ENCODE measurements at places on chromosomes 2 and 18.
A peak's percentile ranks its signal among the peaks of the same experiment; 100 is the strongest.

GRCh38 chr18:75208836-75209128 lies 157 bp downstream of the PTGR3 start:
- no peak for DNase-seq

DNA sequence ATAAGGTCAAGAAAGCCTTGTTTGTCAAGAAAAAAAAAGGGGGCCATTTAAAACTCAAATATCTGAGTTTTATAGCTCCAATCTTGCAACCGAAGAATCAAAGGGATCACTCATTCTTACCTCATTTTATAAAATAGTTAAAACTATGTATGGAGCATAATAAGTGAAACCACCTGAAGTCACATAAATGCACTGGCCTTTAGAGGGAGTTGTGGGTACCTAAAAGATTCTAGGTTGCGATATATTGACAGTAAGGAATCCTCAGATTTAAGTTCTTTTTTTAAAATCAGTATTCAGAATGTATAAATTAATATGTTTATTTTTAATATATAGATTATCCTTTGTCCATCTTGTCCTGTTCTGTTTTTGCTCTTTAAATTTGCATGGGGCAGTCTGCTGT lies 3.4 kb downstream of the ARHGAP28 start:
- DNase-seq, result no peak

DNA sequence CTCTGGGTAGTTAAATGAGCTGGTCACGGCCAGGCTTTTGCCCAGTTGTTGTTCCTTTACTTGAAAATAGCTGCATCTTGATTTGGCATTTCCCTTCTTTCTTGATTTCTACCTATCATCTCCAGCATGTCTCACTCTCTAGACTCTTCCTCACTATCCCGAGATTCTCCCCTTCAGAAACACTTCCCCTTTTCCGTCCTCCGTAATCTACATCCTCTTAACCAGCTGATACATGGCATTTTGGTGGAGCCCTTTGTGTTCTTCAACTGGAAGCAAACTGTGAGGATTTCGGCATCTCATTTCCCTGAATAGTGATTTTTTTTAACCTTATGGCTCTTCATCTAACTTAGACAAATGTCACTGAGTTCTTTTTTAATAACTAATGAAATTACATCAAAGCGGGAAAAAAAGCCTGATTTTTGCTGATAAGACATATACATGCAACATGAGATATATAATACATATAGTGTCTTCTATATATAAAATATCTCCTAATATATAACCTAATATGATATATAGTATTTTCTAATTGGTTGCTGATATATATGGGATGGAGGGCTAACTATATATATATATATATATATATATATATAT lies 220.2 kb upstream of the RASGRP3 start:
- DNase-seq, result no peak

DNA sequence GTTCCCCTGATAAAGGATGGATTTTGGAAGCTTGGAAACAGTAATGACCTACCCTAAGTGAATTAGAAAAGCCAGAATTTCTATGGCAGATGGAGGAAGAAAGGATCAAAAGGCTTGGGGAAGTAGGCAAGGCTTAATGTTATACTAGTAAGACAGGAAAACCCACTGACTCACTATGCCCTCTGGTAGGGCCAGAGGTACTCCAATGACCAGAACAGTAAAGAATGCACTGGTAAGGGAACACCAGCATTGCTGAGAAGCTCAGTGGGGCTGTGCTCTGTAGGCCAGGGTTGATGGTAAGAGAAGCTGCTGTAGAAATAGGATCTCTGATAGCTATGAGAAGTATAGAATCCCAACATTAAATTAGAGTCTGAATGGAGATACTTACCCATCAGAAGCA lies 126.4 kb downstream of the GFPT1 start:
- DNase-seq, result no peak

GRCh38 chr2:68195096-68195495 lies 37.4 kb downstream of the PNO1 start:
- DNase-seq, result no peak

- DNase-seq, result no peak
Observed at GRCh38 chr18:36757081-36757480, 71.7 kb downstream of the TPGS2 start.

- DNase-seq, result no peak
Observed at GRCh38 chr2:222483513-222484039, 59.2 kb downstream of the SGPP2 start.

DNA sequence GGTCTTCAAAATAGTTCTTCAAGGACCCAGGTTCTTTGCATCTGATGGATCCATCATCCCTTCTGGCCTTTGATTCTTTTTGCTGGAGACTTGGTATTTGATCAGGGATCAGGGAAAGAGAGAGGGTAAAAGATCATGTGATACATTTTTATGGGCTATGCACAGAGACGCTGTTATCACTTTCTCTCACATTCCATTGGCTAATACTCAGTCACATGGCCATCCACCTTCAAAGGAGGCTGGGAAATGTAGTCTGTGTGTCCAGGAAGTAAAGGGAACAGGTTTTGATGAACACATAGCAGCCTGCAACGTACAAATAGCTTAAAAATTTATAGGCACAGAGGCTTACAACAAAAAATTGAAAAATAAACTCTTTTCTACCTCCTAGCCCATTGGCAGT lies 629.6 kb upstream of the FANCL start:
- no peak for DNase-seq

GRCh38 chr2:210762604-210763588 lies 206.5 kb downstream of the CPS1 start:
- DNase-seq, result no peak

DNA sequence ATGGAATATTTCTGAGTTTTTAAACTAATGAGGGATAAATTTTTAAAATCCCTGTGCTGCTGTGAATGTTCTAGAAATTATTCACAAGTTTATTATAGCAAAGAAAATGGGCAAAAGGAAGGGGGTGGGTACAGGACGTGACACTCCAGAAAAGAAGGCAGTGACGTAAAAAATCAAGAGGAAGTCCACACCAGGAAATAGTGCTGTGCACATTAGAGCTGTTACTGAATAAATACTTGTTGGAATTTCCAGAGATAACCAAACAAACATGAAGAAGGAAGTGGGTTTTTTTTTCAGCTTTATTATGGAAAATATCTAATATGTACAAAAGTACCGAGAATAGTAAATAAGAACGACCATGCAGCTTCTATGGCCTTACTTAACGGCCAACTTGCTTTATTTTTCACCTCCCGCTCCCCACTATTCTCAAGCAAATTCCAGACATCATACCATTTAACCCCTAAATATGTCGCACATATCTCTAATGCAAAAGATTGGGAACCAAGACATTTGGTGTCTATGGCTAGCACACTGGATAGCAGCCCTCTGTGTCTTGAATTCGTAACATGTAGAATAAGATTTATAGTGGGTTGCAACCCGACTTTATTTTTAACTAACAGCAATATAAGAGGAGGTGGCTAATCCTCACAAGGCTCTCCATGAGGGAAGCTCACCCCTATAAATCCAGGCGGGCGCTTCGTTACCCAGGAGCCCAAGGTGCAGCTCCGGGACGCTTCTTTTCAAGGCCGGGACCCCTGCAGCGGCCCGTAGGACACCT lies 580 bp upstream of the NDUFV2 start:
- DNase-seq, result peak; percentile 84

DNA sequence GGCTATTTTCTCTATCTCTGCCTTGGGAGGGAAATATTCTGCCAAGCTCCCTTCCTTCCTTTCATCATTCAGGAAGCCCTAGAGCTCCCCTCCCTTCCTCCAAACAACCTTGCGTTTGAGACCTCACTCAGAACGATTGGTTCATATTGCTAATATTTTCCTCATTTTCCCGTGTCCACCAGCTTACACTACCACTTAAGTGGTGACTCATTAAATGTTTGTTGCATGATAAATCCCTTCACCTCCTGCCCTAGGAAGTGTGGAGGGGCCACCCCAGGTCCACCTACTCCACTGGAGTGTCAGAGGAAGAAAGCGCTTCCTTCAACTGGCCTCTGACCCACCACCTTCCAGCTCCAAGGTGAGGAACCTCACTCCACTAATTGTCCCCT lies 2.3 kb upstream of the LPIN2 start:
- DNase-seq, result peak; percentile 98

- no peak for DNase-seq
Observed at GRCh38 chr18:80202264-80202998, 44.9 kb downstream of the PARD6G start.

GRCh38 chr2:37005118-37005868 lies 39.0 kb upstream of the STRN start:
- no peak for DNase-seq

DNA sequence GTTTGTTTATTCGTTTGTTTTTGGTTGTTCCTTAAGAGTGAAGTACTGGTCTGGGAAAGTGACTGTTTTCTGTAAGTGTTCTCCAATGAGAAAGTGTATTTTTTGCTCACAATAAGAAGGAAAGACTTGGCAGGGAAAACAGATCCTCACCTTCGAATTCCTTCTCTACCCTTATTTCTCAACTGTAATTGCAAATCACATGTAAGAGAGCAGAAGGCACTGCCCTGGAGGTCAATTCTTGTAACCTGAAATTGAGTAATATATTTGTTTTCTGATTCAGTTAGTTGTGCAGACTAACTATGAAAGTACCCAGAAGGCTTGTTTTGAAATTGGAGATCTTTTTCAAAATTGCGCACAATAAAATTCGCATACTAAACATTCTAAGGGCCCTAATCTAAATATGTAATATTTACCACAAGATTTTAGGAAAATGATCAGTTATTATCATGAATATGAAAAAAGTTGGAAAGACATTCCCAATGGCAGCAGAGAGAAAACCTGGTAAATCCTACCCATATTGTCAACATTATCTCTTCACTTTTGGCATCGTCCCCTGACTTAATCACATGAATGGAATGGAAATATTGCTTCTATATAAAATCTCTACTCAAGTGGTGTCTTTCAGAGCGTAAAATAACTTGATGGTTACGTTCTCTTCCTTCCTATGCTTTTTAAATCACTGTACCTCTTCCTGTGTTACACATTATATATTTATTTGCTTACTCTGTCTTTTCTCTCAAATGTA lies 24.1 kb downstream of the TFPI start:
- peak; percentile 41 for DNase-seq

GRCh38 chr2:61419570-61419969 lies 51.3 kb downstream of the USP34 start:
- no peak for DNase-seq

DNA sequence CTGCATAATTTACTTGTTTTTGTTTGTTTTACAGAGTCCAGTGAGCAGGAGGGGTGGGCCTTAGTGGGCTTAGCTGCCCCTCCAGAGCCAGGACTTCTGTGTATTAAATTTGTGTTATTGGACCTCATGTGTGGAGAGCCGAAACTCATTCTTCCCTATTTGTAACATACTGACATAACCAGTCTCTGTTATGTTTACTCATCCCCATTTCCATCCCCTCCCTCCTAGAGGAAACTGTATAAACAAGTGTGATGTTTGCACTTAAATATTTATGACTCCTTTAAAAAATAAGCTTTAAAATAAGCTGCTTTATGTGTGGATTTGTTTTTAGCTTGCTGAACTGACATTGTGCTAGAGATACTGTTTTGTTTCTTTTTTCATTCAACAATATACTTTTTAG lies 13.8 kb downstream of the ZNF512 start:
- DNase-seq, result no peak

DNA sequence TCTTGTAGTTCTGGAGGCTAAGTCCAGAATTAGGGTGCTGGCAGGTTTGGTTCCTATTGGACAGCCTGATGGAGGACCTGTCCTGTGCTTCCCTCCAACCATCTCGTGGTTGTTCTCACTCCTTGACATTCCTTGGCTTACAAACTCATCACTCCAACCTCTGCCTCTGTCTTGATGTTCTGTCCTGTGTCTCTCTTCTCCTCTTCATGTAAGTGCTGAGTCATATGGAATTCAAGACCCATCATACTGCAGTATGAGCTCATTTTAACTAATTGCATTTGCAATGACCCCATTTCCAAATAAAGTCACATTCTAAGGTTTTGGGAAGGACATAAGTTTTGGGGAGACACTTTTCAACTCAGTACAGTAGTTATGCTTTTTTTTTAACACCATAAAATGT lies 374.7 kb downstream of the TRIB2 start:
- no peak for DNase-seq

DNA sequence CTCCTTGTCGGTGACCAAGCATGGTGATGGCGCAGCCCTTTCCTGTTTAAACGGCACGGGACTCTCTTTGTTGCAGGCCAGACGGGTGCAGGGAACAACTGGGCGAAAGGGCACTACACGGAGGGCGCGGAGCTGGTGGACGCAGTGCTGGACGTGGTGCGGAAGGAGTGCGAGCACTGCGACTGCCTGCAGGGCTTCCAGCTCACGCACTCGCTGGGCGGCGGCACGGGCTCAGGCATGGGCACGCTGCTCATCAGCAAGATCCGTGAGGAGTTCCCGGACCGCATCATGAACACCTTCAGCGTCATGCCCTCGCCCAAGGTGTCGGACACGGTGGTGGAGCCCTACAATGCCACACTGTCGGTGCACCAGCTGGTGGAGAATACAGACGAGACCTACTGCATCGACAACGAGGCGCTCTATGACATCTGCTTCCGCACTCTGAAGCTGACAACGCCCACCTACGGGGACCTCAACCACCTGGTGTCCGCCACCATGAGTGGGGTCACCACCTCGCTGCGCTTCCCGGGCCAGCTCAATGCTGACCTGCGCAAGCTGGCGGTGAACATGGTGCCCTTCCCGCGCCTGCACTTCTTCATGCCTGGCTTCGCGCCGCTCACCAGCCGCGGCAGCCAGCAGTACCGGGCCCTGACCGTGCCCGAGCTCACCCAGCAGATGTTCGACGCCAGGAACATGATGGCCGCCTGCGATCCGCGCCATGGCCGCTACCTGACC lies 17.1 kb downstream of the TUBB6 start:
- DNase-seq, result no peak

DNA sequence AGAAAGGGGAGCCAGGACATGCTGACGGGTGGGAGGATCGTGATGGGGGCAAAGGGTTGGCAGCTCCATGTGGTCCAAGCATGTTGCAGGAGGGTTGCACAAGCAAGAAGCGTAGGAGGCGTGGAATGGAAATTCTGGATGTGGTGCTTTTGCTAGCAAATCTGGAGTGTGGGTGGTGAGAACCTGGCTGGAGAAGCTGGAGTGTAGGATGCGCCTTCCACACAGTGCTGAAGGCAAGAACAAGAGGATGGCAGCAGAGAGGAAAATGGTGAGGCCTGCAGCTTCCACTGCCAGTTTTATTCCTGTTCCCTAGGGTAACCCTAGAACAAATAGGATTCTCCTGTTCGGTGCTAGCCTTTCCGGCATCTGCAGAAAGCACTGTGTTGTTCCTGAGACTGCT lies 22.4 kb downstream of the CREG2 start:
- no peak for DNase-seq

GRCh38 chr2:26729311-26729710 lies 34.8 kb upstream of the SLC35F6 start:
- DNase-seq, result no peak

- DNase-seq, result no peak
Observed at GRCh38 chr18:51226068-51226467, 28.6 kb upstream of the MEX3C start.
